Caudate nucleus (tissue), 63 donors: ENCODE measurements at places on chromosomes 16 and 17.

GRCh38 chr16:49899991-49900695, 44.2 kb upstream of the ZNF423 start:
- DNase-seq: no peak

GRCh38 chr17:11986179-11986941, 10.9 kb downstream of the ZNF18 start:
- no peak for DNase-seq

DNA sequence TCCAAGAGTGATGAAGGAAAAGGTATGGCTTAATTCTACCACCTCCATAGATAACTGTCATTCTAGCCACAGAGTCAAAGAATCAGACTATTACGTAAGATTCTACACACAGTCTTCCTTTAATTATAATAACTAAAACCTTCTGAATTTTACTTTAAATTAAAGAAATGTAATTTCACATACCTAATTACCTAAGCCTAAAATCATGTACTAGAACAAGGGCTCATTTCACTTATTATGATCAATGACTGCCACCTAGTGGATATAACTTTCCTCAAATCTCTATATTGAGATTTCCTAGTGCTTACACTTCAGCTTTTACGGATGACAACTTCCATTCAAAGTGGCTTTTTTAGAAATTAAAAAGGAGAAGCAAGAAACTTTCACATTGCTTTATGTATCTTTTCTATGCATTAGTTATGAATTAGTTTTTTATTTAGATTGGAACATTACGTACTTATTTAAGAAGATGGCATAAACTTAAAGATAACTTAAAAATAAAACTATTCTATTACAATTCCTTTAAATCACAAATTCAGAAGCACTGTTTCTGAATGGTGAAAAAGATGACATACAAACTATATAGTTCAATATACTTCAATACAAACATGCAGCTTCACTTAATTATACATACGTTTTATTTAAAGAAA, 18.2 kb upstream of the ABCA10 start:
- DNase-seq: no peak

GRCh38 chr17:63675607-63676546, 24.0 kb downstream of the LIMD2 start:
- DNase-seq: no peak

DNA sequence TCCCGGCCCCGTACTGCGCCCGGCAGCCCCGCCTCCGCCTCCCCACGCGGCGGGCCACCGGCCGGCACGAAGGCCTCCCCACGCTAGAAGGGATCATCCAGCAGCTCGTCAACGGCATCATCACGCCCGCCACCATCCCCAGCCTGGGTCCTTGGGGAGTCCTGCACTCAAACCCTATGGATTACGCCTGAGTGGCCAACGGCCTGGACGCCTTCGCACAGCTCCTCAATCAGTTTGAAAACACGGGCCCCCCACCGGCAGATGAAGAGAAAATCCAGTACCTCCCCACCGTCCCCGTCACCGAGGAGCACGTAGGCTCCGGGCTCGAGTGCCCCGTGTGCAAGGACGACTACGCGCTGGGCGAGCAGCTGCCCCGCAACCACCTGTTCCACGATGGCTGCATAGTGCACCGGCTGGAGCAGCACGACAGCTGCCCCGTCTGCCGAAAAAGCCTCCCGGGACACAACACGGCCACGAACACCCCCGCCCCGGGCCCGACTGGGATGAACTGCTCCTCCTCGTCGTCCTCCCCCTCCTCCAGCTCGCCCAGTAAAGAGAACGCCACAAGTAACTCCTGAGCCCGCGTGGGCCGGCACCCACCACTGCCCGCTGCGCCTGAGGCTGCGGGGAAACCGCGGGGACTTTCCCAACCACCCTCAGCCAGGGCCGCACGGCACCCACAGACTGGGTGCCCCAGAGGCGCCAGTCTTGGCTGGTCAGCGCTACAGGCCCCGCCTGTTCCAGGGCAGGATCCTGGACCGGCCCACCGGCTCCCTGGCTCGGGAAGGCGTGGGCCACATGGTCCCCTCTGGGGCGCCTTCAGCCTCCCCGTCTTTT, 39.0 kb upstream of the AKAP1 start:
- no peak for DNase-seq

DNA sequence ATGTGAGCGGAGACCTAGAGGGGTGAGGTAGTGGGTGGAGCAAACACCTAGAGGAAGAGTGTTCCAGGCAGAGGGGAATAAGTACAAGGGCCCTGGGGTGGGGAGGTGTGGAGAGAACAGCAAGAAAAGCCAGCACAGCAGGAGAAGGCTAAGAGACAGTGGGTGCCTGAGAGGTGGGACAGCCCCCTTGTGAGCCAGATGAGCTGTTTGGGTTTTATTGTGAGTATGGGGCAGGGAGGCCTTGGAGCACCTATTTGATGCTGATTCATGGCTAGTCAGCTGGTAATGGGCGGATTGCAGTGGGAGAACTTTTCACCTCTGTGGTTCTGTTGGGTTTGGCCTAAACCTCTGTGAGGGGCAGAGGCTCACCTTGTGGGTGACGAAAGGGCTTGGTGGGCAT, 68.4 kb downstream of the ABCC1 start:
- no peak for DNase-seq

GRCh38 chr17:19646788-19647696, 1.5 kb upstream of the ALDH3A2 start:
- no peak for DNase-seq
